ENCODE measurements at places on chromosomes 11 and 22.

DNA sequence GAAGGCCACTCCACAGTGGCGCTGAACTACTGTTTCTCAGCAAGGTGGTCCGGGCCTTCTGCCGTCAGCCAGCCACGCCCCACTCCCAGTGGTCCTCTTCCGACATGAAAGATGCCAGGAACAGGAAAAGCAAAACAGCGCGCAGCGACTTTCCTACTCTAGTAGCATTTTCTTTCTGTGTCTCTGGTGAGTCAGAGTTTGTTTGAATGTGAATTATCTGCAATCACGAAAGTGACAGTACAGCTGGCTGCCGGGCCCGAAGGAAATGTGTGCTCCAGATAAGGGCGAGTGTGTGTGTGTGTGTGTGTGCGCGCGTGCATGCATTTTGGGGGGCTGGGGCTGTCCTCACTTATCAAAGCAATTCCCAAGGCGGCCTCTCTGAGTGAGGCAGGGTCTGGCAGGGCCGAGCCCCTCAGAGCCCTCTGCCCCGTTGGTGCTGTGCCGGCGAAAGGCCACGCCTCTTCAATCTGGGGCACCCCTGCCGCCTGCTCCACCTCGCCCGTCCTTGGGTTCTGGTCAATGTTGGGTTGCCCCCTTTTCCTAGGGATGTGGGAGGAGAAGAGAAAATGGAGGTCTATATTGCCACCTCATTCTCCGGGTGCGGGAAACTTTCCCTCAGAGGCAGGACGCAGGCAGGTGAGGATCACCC is 288.5 kb downstream of the KIRREL3 start:
- H3K4me3 ChIP-seq = no peak overlapping the region
- H3K36me3 ChIP-seq = no peaks in the 10 kb centered on the region
- H3K4me1 ChIP-seq = no peaks in the 10 kb centered on the region
- no peak overlapping the region for H3K27ac ChIP-seq
- no peak for DNase-seq
- H3K27me3 ChIP-seq = peaks cover 9% of the 10 kb centered on the region

DNA sequence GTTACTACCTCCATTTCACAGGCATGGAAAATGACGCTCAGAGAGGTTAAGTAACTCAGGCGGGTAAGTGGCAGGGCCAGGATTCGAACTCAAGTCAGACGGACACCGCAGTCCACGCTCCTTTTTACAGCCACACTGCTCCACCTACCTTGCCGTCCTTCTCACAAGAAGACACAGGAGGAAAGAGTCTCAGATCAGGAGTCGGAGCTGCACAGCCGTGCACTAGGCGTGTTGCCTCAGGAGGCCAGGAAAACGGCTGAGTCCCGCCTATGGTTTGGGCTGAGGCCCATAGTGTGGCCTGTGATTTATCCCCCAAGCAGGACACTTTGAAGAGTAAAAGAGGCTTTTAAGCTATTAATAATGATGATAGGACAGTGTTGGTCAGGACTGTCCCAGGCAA is 44.7 kb upstream of the CD5 start:
- no peak overlapping the region for H3K4me3 ChIP-seq
- H3K27ac ChIP-seq = no peak overlapping the region
- no peak for DNase-seq

GRCh38 chr11:119729951-119730613 is 1.1 kb upstream of the NECTIN1 start:
- peaks cover 25% of the 10 kb centered on the region for H3K4me1 ChIP-seq
- no peaks in the 10 kb centered on the region for H3K36me3 ChIP-seq
- peak overlapping the region; percentile 61 for H3K4me3 ChIP-seq
- no peak overlapping the region for H3K27ac ChIP-seq

GRCh38 chr11:95877291-95877690 is 46.6 kb downstream of the MTMR2 start:
- no peaks in the 10 kb centered on the region for H3K4me1 ChIP-seq
- H3K27ac ChIP-seq = no peak overlapping the region
- no peaks in the 10 kb centered on the region for H3K27me3 ChIP-seq
- no peak for DNase-seq
- no peak overlapping the region for H3K4me3 ChIP-seq

DNA sequence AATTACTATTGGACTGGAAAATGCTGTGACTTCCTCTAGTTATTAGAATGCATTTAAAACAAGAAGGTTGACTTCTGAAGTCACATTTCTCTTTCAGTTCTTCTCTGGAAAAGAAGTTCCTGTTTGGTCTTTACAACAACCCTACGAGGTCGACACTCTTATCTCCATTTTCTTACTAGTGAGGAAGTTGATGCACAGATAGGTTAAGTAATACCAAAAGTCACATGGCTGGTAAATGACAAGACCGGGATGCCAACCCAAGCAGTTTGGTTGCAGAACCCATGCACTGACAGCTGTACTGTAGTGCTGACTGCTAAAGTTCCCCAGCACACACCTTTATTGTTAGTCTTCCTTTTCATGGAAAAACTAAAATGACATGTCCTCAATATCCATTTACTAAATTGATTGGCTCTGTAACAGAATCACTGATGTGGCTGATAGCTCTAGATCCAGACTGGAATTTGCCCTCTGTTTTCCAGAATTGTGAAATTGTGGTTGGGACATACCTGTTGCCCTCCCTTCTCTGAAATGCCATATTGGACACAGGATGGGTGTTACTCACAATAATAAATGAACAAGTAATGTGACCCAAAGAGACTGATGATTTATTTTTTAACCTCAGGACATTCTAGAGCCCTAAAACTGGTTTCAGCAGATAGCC is 9.4 kb upstream of the TECTA start:
- no peak overlapping the region for H3K4me3 ChIP-seq
- no peak overlapping the region for H3K27ac ChIP-seq
- H3K27me3 ChIP-seq = no peaks in the 10 kb centered on the region

GRCh38 chr11:95515371-95515770 is 274.2 kb downstream of the FAM76B start:
- H3K27me3 ChIP-seq = no peaks in the 10 kb centered on the region
- H3K27ac ChIP-seq = no peak overlapping the region
- H3K4me1 ChIP-seq = no peaks in the 10 kb centered on the region
- no peak overlapping the region for H3K4me3 ChIP-seq
- no peak for DNase-seq
